A673 (cell line): ENCODE measurements at places on chromosomes 2 and 18. TPM values are rescaled to one million over a fixed set of nuclear protein-coding genes. Genes with fewer than 3 reads are reported as not detected.

DNA sequence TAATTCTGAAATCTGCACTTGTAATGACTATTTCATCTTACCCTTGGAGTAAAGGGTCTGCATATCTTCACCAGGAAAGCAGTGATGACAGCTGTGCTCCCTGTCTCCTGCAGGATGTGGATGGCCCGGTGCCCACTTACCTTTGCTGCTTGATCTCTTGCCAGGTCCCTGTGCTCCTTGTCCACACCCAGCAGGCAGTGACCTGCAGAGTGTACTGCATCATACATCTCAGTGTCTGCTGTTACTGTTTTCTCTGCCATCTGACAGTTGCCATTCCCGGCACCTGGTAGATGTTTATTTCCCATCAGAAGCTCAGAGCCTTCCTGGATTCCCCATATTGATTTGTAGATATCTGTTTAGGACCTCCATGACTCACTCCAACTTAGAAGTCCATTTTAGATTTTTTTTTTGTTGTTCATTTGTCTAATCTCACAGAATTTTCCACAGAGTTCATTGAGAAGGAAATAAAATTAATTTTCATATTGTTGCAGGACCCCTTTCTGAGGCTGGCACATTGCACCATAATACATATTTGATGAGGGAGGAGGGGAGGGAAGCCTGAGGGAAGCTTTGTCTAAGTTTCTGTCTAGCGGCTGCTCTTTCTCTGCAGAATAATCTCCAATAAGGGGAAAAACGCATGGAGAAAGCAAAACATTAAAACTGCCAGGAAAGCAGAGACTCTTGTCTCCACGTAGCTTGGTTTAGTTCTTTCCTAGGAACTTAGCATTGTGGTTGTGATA lies 697.5 kb upstream of the RAB6C start:
- no peak for DNase-seq

DNA sequence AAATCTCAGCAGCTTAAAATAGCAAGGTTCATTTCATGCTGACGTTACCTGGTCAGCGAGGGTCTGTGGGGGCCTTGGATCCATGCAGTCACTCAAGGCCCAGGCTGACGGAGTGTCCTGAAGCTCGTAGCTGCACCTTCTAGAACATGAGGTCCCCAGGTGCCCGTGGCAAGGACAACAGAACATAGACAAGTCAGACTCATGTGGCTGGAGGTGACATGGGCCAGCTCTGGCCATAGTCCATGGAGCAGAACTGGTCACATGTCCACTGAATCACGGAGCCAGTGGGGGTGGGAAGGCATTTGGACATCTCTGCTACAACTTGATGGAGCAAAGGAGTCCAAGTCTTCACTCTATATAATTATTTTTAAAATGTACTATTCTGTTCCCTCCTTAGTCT lies 233.2 kb downstream of the ACKR3 start:
- DNase-seq: no peak

DNA sequence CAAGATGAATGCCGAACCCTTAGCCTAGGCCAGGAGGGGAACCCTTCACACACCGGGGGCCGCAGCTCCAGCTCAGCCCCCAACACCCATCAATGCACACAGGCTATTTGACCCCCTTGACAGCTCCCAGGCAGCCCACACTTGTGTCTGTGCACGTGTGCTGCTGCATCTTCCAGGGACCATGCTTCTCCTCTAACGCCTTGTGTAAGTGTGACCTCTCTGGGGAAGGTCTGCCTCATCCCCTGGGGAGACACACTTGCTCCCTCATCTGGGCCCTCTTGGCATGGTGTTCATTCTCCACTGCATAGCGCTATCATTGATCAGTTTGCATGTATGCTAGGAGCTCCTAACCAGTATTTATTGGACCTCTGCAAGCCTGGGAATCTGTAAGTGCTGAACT lies 120.0 kb upstream of the FHL2 start:
- no peak for DNase-seq

GRCh38 chr2:9106338-9107167 lies 100.1 kb upstream of the ASAP2 start:
- peak; percentile 72 for DNase-seq

GRCh38 chr2:166334805-166335204 lies 40.9 kb downstream of the SCN9A start:
- no peak for DNase-seq

DNA sequence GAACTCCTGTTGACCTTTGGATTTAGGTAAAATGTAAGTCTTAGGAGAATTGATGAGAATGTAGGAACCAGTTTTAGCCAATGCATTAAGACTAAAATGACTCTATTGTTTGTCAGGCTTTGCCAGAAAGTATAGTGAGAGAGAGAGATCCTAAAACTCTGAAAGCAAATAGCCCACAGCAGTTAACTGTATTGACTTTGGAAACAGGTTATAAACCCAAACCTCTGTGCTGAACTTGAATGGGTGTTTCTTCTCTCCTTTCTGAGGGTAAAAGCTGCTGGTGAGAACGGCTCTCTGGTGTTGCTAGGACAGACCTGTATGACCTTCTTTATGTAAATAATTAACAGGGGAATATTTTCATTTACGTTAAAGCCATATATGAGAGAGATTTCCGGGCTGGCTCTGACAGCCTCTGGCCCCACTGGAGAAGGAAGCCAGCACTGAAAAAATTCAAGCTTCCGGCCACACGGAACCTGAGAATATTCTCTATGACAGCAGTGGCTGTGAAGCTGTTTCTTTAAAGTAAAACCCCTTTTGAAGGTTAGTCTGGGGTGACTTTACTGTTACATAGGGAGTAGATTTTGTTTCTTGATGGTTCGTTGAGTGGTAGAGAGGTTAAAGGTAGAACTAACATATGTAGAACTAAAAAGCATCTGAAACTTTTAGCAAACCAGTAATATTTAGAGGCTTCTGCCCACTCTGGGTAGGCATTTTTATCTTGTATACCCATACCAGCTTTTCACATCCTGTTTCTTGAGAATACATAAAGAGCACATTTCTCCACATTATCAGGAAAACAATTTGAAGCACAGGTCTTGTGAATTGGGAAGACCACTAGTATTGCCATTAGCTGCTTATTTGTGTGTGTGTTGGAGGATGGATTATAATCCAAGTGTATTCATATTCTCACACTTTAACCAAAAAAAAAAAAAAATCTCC lies 123.8 kb downstream of the SPTBN1 start:
- DNase-seq: no peak

GRCh38 chr18:72102412-72102811 lies 441.7 kb downstream of the CBLN2 start:
- no peak for DNase-seq

DNA sequence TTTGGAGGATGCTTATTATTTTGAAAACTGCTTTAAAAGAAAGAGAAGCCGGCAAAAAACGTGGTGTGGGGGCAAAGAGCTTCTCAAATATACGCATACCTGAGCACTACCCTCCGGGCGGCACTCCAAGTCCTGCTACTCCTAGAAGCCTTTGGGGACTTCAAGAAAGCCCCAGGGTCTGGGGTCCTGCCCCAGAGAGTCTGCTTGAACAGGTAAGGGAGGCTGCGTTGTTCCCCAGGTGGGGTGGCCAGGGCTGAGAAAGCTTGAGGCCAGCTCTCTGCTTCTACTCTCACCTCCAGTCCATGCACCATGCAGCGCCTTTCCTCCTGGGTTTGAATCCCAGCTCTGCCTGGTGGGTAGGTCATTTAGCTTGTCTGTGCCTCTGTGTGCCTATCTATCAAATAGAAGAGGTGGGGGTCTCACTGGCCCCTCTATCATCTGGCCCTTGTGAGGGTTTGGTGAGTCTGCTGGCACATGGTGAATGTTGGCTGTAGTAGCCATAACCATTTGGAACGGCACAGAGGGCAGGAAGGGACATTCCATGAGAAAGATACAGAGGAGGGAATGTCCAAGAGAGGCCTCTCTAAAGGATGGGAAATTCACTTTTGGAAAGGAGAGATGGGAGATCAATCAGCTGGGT lies 19.5 kb downstream of the MALL start:
- DNase-seq: no peak

DNA sequence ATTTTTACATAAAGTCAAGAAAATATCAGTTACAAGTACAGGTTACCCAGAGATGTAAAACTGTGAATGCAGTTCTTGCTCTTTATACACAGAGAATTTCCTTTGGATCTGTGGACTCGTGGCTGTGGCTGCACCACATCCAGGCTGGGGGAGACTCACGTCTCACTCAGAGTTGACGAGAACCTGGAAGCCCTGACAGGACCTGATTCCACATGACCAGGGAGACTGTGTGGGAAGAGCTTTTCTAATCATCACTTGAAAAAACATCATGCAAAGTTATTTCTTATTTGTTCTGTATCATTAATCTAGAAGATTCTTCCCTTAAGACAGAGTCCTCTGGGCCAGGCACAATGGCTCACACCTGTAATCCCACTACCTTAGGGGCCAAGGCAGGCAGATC lies 1159.0 kb downstream of the RPIA start:
- no peak for DNase-seq

DNA sequence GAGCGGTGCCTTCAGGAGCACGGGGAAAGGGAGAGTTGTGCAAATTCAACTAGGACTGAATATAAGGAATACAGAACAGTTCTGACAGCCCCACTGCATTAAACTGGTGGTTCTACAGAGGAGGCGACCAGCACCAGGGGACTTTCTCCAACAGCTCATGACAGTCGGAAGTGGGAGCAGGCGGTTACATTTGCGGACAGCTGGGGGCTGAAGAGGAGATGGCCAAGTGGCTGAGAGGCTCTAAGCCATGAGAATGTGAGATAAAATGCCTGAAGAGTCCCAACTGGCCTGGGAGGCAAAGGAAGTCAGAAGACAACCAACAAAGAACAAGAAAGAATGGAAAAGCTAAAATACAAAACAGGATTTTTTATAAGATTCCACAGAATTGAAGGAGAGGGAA lies 141.3 kb downstream of the L3MBTL4 start:
- DNase-seq: no peak

SMARCAL1 gene
- 20.7 and 21.4 TPM in 2 replicates for total RNA-seq

C2orf92 gene
- total RNA-seq: 2.4 and 3.7 TPM in 2 replicates

GRB14 gene
- 0.55 and 0.73 TPM in 2 replicates for total RNA-seq
